ENCODE measurements at places on chromosomes 6 and 20.

DNA sequence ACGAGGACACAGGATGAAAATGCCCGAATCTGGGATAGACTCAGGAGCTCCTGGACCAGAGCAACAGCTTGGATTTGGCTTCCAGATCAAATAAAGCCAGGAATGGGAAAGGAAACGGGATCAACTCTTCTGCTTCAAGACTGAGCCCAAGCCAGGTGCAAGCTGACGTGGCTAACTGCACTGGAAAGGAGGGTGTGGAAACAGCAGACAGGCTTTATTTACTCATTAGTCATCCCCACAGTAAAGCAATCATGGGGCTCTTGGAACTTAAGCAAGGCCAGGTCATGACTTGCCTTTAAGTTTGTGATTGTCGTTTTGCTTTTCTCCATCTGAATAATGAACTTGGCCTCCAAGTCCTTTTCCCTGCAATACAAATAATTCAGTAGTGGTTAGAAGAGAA lies 45.2 kb downstream of the KIF16B start:
- no peak for DNase-seq

DNA sequence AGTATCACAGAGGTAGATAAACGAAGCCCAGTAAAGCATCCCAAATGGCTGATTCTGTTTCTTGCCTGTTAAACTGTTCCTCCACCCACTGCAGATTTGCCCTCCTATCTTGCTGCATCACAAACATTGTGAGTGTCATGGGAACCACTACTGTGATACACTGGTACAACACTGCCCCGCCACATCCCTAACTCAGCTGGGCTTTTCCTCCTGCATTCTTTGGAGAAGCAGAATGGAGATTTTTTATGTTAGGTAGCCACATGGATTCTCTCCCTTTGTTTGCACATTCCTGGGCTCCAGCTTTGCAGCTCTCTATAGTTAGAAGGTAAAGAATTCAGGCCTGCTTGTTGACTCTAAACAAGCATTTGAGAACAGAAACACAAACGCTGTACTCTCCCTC lies 234.1 kb downstream of the TMEM242 start:
- DNase-seq = no peak

GRCh38 chr6:87436435-87436834 lies 28.7 kb downstream of the CFAP206 start:
- peak; percentile 22 for DNase-seq

GRCh38 chr20:37194621-37195417 lies 15.5 kb upstream of the MROH8 start:
- no peak for DNase-seq

GRCh38 chr20:2814587-2815051 lies at the start of gene C20orf141:
Gene C20orf141, plus strand, starts transcription at chr20:2814987. Its CDS starts 198 bp downstream, at chr20:2815185.
- no peak for DNase-seq

- no peak for DNase-seq
Observed at GRCh38 chr6:16441262-16441661, 202.9 kb downstream of the GMPR start.

- no peak for DNase-seq
Observed at GRCh38 chr6:113246186-113246585, 611.0 kb upstream of the MARCKS start.

DNA sequence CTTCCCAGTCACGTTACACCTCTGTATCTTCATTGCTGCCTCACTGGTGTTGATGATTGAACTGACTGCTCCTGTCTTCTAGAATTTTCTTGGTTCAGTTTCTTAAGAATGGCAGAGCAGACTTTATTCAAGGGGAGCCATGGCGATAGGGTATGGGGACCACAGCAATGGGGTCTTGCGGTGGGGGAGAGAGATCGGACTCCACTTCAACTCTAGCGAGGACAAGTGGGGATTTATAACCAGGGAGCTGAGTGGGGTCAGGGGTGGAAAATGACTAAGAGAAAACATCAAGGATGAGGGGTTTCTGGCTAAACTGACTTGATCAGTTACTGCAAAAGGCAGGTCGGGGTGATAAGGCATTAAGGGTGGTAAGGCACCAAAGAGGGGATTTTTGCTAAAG lies 156.4 kb downstream of the CD83 start:
- DNase-seq = no peak

DNA sequence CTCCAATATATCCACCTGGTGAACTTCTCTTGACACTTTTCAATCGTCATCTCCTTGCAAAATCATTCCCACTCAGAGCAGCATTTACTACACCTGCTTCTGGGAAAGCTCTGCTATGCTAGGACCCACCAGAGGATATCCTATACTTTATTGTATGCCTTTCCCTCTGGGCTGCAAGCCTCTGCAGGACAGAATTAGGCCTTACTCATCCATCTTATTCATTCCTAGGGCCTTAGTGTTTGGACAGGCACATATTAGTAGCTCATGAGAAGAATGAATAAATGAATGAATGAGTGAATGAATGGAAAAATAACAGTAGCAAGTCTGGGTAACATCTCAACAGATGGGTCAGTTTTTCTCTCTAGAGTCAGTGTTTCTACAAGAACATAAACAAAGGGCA lies 216.1 kb downstream of the MAFB start:
- no peak for DNase-seq

- no peak for DNase-seq
Observed at GRCh38 chr6:100810015-100810414, 71.1 kb downstream of the ASCC3 start.

DNA sequence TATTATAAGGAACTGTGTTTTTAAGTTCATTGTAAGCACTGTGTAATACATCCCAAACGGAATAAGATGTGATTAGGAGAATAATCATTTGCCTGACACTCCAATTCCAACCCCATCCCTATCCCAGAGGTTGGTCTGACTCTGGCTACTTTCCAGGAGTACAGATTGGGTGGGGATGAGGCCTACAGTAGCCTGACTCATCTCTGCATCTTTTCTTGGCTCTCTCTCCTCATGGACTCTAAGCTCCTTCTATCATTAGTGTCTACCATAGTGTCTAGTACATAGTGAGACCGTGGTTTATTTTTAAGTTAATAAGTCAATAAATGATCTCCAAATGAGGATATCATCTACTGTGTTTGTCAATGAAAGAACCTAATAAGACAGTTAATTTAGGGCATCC lies 92.2 kb upstream of the CNKSR3 start:
- DNase-seq = no peak

DNA sequence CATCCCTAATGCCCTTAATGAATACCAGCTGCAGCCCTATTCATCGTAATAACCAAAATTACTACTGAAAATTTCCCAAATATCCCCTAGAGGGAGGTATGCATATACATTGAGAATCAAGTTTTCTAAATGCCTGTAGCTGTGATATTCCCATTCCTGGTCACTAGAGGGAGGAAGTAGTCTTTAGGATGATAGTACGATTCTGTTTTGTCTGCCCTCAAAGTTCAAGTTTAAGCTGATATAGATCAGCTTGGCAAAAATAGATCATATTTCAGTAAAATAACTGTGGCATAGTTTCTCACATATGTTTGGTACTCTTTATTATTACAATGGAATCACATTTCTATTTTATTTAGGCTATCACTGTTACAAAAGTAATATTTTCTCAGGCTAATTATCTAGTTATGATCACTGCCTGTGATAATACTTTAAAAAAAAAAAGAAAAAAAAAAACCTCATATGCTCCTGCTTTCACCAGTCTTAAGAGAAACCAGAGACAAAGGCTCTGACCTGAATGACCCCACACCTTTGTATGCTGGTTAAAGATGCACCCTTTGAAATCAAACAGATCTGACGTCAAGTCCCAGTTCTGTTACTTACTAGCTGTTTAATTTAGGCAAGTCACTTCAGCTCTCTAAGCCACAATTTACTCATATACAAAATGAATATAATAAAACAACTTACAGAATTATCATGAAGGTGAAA lies 11.0 kb downstream of the TSPYL1 start:
- no peak for DNase-seq

- no peak for DNase-seq
Observed at GRCh38 chr20:2405693-2406065, 25.0 kb downstream of the TGM6 start.
